CD4-positive, alpha-beta T cell treated with Interleukin-4 for 4 hours (primary cell): ENCODE measurements at places on chromosomes 12 and 14.

GRCh38 chr12:57213763-57214397, 2.7 kb upstream of the NXPH4 start:
- no peak for DNase-seq

GRCh38 chr14:50377550-50378085, 19.1 kb downstream of the CDKL1 start:
- DNase-seq, result no peak

DNA sequence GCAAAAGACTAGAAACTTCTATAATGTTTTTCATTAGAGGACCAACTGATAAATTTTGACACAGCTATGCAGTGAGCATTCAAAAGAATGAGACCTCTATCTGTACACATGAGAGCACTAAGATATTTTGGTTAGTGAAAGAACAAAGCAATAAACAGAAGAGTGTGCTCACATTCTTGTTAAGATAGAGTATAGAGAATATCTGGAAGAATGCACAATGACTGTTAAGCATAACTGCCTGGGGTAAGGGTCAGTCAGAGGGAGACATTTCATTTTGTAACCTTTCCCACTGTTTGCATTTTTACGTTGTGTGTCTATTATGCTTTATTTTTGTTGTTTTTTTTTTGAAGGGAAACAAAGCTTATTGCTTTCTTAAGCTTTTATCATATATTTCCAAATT, 20.7 kb downstream of the KCNMB4 start:
- no peak for DNase-seq

DNA sequence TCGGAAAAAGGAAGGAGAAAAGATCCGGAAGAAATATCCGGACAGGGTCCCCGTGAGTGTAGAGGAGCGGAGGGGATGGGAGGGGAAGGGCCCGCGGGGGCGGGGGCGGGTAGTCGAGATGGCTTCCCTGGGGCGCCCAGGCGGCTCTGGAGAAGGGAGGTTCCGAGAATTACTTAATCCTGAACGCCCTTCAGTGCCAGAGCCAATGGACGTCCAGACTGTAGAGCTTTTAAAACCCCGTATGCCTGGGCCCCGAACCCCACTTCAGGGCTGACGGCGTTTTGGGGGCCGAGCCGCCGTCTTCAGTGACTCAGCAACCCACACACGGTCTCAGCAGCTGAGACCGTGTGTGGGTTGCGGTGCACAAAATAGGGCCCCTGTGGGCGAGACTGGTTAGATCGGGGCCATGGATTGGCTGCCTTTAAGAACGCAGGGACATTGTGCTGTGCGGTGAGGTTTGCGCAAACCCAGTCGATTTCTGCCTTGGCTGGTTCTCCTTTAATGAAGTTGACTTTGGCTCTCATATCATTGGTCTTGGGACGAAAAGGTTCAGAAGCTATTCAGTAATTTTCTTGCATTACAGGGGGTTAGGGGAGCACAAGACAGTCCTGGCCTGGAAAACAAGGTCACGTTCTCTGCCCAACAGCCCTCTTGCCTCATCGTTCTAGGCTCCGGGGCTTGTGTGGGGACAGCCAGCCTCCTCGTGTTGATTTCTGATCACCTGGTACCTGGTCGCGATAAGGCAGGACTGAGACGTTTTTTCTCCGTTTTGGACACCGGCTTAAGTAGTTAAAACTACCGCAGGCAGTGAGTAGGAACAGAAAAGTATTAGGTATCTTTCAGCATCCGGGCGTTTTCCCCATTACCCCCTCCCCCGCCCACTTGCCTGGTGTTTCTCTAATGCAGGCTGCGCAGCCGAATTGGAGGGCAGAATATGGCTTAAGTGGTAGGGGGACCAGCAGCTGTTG, 775 bp downstream of the GABARAPL1 start:
- DNase-seq, result peak; percentile 86

DNA sequence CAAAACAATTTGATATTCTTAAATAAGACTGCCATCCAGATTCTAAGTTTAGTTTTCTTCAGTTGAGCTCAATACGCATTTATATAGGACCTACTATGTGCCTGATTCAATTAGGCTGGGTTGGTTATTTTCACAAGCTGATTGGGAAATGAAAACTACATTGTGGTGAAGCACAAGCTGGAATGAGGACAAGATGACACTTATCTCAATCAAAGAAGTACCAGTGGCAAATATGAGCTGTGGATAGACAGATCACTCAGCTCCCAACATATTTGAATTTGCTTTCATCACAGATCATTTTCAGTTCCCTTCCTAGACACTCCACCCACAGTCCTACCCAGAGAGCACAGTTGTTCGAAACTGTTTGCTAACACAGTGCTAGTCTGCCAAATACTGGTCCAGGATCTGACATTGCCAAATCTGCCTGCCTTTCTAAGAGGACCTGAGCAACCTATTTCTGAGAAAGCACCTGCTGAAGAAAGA, 74.7 kb downstream of the LLPH start:
- DNase-seq, result no peak

DNA sequence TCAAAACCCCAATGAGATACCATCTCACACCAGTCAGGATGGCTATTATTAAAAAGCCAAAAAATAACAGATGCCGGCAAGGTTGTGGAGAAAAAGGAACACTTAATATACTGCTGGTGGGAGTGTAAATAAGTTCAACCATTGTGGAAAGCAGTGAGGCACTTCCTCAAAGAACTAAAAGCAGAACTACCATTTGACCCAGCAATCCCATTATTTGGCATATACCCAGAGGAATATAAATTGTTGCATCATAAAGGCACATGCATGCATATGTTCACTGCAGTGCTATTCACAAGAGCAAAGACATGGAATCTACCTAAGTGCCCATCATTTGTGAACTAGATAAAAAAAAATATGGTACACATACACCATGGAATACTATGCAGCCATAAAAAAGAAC, 59.9 kb downstream of the MGST1 start:
- DNase-seq, result no peak

- no peak for DNase-seq
These were observed 76.1 kb upstream of the DYRK2 start for GRCh38 chr12:67572492-67572891.

DNA sequence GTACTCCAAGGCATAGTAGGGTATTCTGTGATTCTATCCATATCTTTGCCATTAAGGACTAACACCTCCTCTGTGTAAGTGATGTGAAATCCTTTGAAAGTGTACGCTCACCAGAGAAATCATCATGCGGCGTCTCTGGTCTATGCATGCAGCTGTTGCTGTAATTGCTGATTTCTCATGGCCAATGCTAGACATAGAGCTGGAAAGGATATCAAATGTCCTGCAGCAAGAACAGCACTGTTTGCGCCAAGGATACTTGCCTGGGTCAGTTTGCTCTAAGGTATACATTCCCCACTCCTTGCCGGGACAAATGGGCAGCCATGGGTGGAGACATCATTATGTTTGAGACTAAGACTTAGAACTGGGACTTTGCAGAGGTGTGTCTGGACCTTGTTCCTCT, 896.4 kb downstream of the BCL11B start:
- no peak for DNase-seq

DNA sequence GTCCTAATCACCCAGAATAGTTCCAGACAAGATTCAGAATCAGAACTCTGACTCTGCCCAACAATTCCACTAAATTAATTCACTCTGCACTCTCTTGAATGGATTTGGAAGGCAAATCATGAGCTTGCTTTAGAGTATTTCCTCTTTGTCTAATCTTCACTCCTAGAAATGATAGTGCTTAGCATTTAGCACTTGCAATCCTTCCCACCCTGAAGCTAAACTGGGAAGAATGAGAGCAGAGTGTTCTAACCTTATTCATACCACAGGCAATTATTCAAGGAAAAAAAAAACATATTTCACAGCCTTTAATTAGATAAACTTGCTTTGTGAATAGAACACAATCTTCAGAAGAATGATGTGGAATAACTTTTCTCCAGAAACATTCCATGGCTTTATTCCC, 264.6 kb downstream of the PAWR start:
- no peak for DNase-seq
